ENCODE measurements at places on chromosomes 2 and 18. TPM values are rescaled to one million over a fixed set of nuclear protein-coding genes. Genes with fewer than 3 reads are reported as not detected.

DNA sequence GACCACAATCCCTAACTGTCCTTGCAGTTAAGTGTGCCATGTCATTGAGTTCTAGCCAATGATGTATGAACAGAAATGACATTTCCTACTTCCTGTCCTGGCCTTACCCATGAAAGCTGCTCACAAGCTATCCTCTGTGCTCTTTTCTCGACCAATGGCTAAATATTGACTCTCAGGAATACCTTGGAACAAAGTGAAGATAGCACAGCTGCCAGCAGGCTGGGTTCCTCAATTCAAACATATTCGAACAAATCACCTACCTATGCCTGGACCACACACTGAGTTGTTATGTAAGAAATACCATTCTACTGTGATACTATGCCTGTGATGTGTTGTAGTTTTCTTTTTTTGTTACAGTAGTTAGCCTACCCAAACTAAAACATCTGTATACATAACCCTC, 65.1 kb downstream of the GAREM1 start:
- DNase-seq = no peak

DNA sequence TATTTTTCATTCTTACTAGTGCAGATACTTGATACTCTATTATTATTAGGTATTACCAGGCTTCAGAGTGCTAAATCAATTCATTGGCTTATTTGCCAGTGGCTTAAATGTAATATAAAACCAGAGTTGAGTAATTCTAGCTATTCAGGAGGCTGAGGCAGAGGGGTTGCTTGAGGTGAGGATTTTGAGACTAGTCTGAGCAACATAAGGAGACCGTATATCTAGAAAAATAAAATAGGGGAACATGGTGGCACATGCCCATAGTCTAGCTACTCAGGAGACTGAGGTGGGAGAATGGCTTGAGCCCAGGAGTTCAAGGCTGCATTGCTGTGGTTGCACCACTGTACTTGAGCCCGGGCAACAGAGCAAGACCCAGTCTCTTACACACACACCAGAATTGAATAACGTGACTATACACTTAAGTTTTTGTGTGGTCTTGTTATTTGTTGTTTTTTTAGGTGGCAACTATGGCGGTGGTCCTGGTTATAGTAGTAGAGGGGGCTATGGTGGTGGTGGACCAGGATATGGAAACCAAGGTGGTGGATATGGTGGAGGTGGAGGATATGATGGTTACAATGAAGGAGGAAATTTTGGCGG, 4.8 kb downstream of the HNRNPA3 start:
- DNase-seq = no peak

- DNase-seq = no peak
Measured at GRCh38 chr18:778194-778927, 33.7 kb downstream of the YES1 start.

DNA sequence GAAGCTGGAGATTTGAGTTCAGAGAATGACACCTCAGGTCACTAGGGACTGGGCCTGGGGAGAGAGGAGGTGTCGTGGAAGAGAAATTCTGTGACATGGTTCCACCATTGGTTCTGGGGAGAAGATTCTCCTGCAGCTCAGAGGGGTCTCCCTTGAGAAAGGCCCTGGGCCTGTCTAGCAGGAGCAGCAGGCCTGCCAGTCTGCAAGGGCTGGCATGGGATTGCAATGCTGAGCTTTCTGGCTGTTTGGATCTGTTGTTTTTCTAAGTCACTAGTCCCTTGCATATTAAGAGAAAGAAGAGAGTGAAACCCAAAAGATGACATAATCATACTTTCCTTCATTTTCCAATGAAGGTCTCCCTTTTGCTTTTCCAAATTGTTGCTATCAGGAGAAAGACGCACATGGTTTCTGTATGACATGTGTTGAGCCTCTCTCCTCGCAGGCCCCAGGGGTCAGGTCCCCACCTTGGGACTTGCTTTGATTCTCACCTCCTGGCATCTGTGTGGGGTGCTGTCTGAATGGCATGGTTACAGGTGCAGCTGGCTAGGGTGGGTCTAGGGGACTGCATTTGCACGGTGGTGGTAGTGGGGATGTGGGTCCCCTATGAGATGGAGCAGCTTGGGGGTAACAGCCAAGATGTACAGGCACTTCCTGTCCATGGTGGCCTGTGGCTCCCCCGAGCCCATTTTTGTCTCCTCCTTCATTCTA, 117.8 kb downstream of the GLI2 start:
- no peak for DNase-seq

GRCh38 chr2:27003007-27003406, 29.8 kb upstream of the TMEM214 start:
- DNase-seq = no peak

DNA sequence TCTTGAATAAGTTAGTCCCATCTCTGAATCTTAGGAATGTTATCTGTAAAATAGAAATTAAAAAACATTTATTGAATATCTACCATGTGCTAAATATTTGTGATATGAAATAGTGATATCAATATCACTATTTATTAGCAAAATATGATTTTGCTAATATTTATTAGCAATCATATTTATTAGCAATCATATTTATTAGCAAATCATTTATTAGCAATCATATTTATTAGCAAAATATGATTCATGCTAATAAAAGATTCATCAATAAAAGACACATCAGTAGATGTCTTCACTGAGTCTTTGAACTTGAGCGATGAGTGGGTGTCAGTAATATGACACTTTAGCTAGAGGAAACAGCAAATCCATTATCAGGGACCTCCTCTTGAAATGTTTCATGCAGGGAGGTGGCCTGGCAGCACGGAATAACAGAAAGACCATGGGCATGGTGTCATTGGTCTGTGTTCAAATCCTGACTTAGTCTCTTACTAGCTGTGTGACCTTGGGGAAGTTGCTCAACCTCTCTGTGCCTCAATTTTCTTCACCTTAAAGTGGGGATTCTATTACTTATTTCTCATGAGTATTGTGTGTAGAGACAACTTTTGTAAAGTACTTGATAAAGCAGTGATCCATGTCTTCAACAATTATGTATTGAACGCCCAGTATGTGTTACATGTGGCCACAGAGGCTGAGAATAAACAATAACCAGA, 456.2 kb upstream of the MEX3C start:
- DNase-seq = no peak

DNA sequence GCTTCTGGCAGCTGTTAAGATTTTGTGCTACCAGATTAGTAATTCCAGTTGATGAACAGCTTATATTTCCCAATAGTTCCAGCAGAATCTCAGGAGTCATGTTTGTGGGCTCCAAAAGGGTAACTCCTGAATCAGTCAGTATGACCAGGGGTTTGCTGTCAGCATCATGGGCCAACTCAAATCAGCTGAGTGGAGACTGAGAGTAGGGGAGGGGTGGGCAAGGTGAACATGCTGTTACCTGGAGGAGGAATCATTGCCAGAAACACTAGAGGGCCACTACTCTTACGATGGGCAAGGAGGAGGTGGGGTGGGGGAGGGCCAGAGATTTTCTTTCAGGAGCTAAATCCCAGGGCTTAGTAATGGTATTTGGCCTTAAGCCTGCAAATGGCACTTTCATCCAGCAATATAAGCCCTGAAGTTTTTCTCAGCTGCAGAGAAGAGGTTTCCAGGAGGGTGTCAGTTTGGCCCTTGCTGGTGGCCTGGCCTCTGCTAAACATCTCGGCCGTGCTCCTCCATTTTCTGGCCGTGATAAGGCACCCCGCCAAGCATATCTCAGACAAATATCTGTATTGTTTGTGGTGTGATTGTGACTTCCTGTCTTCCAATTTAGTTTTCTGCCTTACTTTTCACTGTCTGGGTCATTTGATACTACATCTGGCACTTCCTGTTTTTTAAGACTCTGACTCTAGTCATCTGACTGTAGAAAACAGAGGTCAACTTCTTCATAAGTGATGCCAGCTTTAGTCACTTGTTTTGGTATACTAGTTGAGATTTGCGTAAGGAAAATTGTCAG, 120.5 kb upstream of the CXCR4 start:
- DNase-seq = no peak

DNA sequence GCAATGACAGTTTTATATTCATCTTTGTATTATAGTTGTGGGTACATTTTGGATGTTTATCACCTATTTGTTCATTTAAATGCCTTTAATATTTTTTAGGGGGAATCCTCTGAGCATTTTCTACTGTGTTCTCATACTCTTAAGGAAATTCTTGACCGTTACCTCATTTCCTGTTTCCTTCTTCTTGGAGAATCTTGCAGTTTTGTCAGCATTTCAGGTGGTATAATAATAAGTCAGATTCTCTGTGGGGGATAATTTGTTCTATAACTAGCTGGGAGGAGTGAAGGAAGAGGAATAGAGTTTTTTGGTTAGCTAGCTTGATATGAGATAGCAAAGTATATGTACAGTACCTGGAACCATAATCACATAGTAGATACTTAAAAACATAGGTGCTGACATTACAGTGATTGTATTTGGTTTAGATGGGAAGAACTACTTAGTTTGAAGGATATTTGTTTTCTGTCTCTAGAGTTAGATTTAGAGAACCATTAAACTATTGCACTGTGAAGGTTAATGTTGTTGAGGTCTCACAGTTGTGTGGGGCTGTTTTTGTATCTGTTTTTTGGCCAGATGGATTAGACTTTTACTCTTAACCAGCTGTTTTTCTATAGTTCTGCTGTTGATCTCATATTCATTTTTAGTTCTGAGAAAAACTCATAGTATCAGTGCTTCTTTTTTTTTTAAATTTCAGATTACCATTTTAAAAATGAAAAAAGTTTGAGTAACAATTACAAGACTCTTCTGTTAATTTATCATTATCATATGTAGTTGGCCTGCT, 14.2 kb downstream of the MTX2 start:
- DNase-seq = no peak

The RNU2-63P gene
- total RNA-seq = not detected

The DRC1 gene
- 9.0 TPM for total RNA-seq

The IL36RN gene
- total RNA-seq = not detected

The TUBA4B gene
- total RNA-seq = not detected

The ASB18 gene
- total RNA-seq = 0.82 TPM

The TMEM18 gene
- 20.0 TPM for total RNA-seq
